ENCODE measurements at places on chromosomes 16 and 17.

GRCh38 chr16:80704751-80705505, 99.5 kb downstream of the CDYL2 start:
- no peak for DNase-seq

- DNase-seq = peak; percentile 17
These were observed at the start of gene SLC13A5 for GRCh38 chr17:6713130-6713917. Gene SLC13A5, minus strand, starts transcription at chr17:6713369. Its CDS starts 36 bp downstream, at chr17:6713333.

- no peak for DNase-seq
These were observed 145.2 kb downstream of the RBFOX3 start for GRCh38 chr17:79465681-79466025.

DNA sequence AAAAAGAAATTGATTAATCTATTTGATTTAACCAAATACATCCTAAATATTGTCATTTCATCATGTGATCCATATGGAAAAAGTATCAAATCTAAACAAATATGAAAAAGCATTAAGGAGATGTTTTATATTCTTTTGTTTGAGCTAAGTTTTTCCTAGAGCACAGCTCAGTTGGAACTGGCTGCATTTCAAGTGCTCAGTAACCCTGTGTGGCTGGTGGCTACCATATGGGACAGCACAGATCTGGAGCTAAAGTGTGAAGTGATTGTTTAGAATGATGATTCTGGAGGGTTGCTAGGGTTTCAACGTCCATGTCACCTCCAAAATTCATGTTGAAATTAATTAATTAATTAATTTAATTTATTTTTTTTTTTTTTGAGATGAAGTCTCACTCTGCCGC, 137.5 kb downstream of the XYLT1 start:
- DNase-seq = no peak

GRCh38 chr17:28381141-28381825, 9.8 kb downstream of the SARM1 start:
- no peak for DNase-seq

DNA sequence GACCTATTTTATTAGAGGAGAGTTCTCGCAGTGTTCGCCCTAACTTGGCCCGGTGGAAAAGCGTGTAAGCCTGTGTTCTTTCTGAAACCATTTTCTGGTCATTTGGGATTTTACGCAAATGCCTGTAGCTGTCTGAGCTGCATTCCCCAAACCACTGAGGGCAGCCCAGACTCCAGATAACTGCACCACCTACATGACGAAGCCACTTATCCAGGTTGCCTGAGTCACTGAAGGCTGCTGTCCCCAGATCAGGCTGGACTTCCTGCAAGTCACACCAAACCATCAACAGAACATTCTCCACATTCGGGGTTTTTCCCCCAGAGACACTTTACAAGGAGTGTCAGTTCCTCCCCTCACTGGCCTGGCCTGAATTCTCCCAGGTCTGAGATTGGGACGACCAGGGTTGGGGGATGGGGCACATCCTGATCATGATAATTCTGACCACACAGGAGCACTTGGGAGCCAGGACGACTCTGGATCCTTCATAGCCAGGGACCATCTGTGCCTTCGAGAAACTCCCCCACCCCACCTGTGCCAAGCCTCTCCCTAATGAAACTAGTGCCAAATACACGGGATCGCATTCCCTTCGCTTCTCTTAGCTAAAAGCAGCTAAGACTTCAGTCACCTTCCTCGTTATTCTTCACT, 2.3 kb downstream of the RPRML start:
- DNase-seq = peak; percentile 24

GRCh38 chr16:65787921-65788320, 578.6 kb upstream of the CDH5 start:
- DNase-seq = no peak

- DNase-seq = no peak
These were observed 362.9 kb upstream of the SOX9 start for GRCh38 chr17:71757956-71758355.

DNA sequence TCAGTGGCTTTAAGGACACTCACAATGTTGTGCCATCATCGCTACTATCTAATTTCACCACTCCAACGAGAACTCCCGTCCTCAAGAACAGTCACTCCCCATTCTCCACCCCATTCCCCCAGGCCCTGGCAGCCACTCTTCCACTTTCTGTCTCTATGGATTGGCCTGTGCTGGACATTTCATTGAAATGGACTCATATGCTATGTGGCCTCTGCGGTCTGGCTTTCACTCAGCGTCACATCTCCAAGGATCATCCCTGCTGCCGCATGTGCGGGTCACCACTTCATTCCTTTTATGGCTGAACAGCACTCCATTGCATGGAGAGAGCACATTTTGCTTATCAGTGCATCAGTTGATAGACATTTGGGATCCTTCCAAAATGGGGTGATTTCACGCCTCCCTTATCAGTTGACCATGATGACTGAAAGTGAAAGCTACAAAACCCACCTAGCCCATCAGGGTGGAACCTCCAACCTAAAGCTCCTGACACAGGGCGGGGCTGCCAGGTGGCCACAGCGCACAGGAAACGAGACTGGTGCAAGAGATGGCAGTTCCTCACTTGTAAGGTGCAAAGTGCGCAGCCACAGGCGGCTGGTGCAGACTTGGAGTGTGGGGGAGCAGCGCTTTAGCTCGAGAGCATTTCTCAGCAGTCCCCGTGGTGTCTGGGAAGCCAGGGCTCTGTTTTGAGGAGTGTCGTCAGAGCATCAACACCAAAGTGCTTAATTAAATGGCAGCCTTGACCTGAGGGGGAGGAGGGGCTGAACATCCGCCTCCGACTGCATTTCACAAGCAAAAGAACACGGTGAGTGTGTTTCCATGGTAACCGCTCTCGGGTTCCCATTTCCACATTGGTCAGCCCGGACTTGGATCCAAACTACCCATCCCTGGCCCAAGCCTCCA, 23.8 kb downstream of the COTL1 start:
- peak; percentile 49 for DNase-seq

- no peak for DNase-seq
These were observed 34.9 kb downstream of the GTF3C1 start for GRCh38 chr16:27514806-27515205.

DNA sequence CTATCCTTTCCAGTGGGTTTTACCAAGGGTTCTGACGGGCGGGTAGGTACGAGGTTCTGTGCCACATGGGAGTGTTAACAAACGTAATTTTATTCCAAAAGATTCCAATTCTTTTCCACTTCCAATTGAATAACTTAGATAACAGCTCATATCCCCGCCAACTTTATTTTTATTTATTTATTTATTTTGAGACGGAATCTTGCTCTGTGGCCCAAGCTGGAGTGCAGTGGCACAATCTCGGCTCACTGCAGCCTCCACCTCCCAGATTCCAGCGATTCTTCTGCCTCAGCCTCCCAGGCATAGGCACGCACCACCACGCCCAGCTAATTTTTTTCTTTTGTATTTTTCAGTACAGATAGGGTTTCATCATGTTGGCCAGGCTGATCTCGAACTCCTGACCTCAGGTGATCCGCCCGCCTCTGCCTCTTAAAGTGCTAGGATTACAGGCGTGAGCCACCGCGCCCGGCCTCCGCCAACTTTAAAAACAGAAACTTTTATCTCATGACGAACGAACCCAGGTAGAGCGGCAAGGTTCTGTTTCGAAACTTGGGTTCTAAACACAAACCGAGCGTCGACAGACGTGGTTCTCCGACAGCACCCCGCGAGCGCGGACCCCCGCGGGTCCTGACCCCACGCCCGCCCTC, 613 bp downstream of the ECI1 start:
- no peak for DNase-seq

DNA sequence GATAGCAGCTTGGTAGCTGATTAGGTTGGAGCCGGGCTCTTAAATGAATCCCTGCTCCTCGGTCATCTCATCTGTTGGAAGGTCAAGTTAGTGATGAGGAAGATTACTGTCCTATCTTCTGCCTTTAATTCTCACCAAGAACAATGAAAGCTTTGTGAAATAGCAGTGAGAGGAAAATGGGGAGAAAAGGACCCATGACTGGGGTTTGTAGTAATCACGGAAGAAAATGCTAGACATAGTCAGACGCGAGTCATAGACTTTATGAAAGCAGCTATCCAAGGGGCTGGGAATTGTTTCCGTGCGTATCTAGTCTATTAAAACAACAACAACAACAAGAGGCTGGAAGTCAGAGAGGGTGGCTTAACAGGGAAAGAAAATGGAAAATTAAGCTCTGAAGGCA, 18.3 kb downstream of the PIK3R5 start:
- DNase-seq = no peak

DNA sequence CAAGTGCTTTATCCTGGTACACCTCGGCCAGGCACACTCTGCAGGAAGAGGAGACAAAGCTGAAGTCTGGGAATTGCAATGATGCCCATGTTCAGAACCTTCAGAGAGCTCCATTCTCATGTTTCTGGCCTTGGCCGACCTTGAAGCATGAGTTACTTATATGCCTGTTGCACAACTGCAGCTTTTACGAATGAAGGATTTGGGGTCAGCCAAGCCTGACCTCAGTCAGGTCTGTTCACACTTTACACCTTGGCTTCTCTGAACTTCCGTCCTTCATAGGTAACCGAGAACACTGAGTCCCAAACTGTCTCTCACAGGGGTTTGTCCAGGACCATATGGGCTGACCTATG, 66.7 kb downstream of the GTF3C1 start:
- DNase-seq = no peak

GRCh38 chr17:48505788-48506187, 25.0 kb downstream of the HOXB1 start:
- DNase-seq = no peak

DNA sequence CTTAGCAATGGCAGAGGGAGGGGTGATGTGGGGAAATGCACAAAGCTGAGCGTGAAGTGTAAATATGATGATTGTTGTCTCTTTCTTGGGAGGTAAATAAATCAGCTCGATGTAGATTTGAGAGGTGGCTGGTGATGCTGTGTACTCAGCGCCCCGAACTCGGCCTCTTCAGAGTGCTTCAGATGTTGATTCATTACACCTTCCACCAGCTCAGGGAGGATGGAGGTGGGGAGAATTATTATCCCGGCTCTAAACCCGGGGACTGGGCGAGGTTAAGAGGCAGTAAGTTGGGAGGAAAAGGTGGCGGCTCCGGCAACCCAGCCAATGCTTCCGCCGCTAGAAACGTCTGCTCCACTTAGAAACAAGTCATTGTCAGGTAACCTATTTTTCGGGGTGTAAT, 86.5 kb downstream of the RPA1 start:
- DNase-seq = peak; percentile 54

DNA sequence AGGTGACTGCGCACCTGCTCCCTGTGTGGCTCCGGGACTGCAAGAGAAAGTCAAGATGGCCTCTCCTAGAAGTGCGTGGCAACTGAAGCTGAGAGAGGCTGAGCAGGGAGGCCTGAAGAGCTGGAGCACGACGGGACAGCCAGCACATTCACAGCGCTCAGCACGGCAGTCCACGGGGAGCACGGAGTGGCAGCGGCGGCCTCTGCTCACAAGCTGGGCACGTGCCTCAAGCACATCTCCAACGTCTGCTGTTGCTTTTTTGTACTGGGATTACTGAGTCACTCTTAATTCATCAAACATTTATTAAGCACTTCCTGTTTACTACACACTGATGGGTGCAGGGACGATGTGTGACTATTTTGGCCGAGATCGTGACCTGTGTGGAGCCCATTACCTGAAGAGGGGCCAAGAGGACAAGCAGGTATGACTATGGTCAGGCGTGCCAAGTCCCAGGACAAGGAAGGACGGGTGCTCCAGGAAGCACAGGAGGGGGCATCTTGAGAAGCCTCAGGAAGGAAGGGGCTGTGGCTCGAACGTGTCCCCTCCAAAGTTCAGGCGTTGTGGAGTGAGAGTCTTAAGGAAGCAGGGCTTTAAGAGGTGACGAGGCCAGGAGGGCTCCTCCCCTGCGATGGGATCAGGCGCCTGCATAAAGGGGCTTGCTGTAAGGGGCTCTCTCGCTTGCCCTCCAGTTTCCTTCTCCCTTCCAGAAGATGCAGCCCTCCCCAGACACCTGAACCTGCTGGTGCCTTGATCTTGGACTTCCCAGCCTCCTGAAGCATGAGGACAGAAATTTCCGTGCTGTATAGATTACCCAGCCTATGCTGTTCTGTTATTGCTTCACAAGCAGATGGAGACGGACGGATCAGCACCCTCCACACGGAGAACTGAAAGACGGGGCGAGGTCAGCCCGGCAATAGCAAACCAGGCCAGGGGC, 105.8 kb downstream of the ADCY9 start:
- no peak for DNase-seq

DNA sequence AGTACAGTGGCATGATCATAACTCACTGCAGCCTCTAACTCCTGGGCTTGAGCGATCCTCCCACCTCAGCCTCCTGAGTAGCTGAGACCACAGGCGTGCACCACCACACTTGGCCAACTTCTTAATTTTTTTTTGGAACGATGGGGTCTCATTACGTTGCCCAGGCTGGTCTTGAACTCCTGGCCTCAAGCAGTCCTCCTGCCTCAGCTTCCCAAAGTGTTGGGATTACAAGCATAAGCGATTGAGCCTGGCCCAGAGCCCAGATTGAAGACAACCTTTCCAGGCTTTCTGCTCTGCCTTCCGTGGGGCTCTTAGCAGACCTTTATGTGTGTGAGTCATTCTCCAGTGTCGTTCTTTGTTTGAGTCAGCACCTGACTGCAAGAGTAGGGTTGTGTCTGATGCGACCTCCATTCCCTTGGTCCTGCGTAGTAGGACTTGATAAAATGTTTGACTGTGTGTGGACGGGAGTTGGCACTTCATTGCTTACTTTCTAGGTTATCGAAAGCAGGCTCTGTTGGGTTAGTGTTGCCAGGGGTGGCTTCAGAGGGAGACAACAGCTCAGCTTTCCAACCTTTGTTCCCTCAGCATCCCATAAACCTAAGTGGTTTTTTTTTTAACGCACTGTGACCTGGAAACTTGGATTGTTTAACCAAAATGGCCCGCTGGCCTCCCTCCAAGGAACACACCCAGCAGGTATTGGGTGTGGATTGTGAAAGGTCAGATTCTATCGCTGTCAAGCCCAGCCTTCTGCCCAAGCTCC, 26.4 kb downstream of the EEF2K start:
- DNase-seq = no peak

GRCh38 chr17:81154961-81155360, 10.3 kb upstream of the PVALEF start:
- DNase-seq = no peak

DNA sequence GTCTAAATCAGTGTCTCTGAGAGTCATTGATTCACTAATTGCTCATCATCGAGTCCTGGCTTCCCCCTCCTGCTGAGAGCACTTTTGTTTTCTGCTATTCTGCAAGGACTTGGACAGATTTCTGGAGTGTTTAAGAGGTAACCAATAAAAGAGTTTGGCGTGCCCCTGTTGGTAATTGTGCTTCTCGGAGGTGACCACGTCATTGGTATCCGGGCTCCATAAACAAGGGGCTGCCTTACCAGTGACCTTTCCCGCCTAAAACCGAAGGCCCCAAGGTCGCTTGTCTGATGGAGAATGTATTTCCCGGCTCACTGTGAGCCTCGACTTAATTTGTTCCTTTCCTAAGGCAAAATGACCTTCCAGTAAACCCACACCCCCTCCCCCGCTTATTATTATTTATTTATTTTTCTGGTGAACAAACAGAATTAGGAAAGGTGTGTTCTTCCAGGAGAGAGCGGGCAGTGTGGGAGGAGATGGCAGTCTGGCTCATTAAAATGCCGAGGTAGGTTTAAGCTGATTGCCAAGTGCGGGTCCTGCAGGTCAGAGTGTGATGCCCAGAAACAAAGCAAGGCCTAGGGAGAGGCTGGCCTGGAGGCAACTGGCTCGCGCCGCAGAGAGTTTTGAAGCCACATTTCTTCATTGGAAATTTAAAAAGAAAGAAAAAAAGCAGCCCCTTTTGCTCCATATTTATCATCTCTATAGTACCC, 30.2 kb downstream of the MSI2 start:
- DNase-seq = no peak
